NCI-H1694 (cell line): ENCODE measurements at places on chromosomes 3 and 15.
A peak's percentile ranks its signal among the peaks of the same experiment; 100 is the strongest.

DNA sequence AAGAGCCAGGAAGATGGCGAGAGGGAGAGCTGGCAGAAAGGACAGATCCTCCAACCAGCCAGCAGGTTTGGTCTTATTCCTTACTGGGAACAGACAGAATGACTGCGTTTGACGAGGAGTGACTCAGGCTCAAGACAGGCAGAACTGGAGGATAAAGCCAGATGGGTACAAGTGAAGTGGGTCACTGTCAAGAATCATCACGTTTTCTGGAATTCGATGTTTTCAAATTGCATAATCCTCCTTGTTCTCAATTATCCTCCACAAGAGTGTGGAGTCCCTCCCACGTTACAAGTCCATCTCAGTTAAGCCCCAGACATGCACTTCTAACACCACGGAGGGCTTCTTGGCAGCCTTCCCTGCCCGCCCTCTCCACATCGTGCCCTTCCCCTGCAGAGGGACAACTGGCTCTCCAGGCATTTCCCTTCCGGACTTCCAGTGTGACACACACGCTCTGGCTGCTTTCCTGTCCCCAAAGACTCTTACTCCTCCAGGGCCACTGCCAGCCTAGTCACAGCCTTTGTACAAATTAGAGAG lies 183.1 kb downstream of the CHST2 start:
- no peak for DNase-seq

GRCh38 chr3:129723558-129724324 lies 117.3 kb upstream of the PLXND1 start:
- DNase-seq: no peak

DNA sequence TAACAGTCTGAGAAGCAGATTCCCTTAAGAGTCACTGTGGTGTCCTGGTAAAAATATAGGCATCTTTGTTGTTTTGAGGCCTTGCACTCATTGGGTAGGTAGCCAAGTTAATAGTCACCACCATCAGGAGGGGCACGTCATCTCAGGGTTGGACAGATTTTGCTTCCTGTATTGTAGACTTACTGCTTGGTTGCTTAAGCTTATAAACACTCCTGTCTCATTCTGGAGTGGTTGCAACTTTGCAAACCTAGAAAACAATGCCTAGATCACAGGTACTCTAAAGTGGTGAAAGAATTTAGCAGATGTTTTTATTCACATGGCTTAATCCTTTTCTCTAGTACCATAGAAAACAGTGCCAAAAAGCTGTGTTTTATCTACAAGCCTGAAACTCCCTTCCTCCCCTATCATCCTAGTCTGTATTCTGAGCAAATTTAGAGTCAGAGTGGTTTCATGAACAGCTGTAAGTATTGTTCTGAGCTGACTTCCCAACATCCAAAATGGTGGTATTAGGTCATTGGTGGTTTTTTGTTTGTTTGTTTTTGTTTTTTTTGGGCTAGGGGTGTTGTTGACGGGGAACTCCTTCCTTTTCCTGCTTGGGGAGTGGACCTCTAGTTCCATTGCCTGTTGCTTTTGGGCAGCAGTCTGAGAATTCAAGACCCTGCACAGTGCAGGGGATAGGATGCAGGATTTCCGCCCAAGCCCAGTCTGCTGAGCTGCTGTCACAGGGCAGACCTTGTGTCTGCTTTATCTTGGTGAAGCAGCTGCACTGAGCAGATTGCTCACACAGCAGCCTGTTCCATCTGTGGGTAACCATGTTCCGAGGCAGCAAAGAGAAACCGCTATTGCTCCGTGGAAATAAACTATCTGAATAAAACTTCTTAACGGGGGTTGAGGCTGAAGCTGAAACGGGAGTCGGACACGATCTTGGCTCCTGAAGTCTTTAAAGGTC lies 202.0 kb downstream of the AKAP13 start:
- peak; percentile 76 for DNase-seq

DNA sequence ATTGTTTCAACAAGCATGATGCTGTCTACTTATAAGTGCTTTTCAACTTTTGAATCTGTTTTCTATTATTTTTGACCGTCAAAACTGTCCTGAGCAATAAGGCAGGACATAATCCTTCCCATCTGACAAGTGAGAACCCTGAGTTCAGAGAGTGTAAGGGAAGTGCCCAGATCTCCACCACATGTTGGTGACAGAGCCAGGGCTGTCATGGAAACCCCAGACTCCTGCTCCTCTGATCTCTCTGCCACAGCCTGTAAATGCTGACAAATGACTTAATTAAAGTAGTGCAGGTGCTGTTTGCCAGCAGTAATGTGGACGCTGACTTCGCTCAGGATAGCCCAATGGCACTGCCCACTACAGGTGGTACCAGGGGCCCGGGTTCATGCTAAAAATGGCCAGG lies 40.3 kb downstream of the SPSB4 start:
- DNase-seq: no peak

DNA sequence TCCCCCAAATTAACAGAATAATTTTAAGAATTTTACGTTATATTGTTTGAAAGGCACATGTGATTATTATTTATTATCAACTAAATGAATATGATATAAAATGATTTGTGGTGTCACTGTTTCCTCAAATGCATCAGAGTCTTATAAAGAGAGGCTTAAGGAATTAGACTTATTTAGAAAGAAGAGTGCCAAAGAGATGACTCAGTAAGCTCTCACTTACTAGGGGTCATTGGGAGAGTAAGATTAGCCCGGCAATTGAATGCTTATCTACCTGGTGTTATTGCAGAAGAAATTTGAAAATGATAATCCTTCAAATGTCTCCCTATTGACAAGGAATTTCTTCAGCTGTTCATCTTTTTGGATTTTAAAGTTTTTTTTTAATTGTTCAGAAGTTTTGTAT lies 408.7 kb downstream of the OXSM start:
- DNase-seq: no peak

GRCh38 chr3:133926736-133927539 lies 31.3 kb upstream of the RAB6B start:
- no peak for DNase-seq

DNA sequence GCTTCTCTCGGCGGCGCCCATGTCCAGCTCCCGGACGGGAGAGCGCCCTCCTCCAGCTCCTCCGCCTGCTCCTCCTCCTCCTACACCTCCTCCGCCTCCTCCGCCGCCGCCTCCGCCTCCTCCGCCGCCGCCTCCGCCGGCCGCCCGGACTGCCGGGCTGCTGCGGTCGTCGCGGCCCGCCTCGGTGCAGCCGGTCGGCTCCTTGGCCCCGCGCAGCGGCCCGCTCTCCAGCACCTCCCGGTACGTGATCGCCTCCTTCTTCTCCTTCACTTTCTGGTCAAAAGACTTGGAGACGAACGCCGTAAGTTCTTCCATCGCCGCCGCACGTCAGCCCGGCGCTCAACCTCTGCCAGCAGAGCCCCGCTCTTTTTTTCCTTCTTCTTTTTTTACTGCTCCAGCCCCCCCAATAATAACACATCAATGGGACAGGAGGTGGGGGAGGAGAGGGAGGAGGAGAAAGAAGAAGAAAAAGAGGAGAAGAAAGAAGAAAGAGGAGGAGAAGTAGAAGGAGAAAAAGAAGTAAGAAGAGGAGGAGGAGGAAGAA lies 438 bp downstream of the SHOX2 start:
- no peak for DNase-seq

DNA sequence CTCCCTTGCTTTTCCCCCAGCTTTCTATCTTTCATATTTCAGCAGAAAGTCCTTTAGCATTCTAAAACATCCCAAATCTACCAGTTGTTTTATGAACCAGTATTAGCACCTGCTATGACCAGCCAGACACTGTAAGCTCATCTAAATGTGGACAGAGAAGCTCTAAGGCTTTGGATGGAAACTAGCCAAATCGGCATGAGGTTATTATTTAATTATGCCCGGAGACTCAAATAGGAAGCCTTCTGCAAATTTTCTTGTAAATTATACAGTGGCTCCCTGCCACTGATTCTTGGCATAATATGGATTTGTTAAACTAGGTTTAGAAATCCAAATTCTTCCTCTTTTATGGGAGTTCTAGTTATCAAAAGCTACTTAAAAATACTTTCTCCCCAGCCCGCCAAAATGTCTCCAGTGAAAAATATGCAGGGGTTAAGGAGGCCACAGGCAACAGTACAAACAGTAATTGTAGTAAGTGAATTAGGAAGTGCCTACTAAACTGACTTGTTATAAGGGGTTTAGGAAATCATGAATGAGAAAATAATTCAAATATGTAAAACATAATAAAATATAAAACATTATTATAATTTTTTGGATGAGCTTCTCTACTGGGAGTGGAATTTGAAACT lies 15.4 kb downstream of the MYH15 start:
- no peak for DNase-seq

DNA sequence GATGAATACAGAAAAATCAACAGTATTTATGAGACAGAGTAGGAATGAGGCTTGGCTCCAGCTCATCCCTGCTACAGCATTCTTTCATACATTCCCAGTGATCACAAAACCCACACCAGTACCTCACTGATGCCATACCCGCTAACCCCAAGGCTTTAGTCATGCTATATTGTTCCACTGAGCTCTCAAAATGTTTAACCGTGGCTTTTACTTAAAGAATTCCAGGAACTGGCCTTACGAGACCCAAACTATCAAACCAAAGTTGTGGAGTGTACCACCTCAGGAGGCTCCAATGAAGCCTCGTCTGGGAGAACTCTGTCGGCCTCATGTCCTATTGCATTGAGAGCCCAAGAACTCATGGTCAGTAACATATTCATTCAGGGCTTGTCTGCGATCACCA lies 278.9 kb downstream of the ULK4 start:
- DNase-seq: no peak

DNA sequence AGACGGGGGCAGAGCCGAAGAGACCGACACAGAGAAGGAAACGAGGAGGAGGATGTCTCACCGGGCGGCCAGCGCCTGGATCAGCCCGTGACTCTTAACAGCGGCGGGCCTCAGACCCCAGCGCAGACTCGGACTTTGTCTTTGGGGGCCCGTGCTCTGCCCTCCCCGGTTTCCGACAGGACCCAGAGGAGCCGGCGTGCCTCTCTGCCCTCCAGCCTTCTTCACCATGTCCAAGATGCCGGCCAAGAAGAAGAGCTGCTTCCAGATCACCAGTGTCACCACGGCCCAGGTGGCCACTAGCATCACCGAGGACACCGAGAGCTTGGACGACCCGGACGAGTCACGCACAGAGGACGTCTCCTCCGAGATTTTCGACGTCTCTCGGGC lies 1.0 kb downstream of the TSC22D2 start:
- no peak for DNase-seq

GRCh38 chr3:158709666-158710083 lies 22.6 kb downstream of the RARRES1 start:
- DNase-seq: no peak
